AG09309 (cell line): ENCODE measurements at places on chromosomes 11 and 22.

DNA sequence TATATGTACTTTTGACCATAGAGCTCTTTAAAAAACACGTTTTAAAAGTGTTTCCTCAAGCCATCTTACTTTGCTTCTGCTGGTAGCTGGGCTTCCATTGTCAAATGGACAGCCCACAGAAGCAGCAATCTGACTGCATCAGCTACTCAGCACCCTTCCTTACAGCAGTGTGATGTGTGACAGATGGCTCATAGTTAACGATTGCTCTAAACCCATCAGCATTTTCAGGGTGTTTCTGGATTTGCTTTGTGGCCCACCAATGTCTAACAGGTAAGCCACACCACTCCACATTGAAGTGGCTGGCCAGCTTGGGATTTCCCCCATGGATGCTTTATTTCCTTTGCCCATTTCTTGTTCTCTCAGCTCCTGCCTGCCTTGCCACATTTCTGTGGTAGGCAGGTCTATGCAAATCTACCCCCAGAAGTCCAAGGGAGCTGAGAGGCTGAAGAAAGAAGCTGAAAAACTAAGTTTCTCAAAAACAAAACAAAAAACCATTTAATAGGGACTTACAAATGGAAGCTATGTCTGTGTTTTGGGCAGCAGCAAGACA lies 7.3 kb upstream of the FAR1 start:
- DNase-seq = no peak

DNA sequence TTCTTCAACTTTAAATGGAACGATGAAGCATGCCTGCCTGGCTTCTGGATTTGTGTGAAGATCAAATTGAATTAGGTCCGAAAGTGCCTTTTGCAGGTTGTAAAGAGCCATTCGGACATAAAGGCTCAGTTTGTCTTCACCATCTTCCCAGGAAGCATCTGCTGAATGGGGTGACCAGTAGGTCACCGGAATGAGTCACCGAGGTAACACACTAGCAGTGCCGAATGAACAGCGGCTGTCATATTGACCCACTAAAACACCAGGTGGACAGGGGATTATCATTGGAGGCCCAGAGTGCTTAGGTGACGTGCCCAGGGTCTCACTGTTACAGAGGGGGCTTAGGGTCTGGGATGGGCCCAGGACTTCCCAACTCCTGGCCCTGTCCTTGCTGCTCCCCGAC lies 43.1 kb upstream of the MYH9 start:
- DNase-seq = no peak

DNA sequence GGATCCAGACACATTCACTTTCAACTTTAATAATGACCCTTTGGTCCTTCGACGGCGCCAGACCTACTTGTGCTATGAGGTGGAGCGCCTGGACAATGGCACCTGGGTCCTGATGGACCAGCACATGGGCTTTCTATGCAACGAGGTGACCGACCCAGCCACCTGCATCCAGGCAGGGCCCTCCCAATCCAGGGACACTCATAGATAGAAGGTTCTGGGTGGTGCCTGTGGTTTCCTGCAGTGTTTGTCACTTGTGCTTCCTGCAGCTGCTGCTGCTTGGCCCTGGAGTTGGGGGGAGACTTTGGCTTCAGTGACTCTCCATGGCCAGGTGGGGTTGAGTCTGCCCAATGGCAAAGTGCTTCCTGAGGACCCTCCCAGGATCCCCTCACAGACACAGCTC lies 7.3 kb downstream of the APOBEC3B start:
- DNase-seq = no peak

- no peak for DNase-seq
These were observed 7.6 kb upstream of the EXPH5 start for GRCh38 chr11:108601150-108601549.

GRCh38 chr11:29564486-29564885 lies 452.3 kb downstream of the KCNA4 start:
- no peak for DNase-seq

- DNase-seq = no peak
These were observed 19.5 kb upstream of the FLRT1 start for GRCh38 chr11:64015935-64016845.

GRCh38 chr22:32541481-32541880 lies 66.9 kb downstream of the FBXO7 start:
- DNase-seq = no peak

DNA sequence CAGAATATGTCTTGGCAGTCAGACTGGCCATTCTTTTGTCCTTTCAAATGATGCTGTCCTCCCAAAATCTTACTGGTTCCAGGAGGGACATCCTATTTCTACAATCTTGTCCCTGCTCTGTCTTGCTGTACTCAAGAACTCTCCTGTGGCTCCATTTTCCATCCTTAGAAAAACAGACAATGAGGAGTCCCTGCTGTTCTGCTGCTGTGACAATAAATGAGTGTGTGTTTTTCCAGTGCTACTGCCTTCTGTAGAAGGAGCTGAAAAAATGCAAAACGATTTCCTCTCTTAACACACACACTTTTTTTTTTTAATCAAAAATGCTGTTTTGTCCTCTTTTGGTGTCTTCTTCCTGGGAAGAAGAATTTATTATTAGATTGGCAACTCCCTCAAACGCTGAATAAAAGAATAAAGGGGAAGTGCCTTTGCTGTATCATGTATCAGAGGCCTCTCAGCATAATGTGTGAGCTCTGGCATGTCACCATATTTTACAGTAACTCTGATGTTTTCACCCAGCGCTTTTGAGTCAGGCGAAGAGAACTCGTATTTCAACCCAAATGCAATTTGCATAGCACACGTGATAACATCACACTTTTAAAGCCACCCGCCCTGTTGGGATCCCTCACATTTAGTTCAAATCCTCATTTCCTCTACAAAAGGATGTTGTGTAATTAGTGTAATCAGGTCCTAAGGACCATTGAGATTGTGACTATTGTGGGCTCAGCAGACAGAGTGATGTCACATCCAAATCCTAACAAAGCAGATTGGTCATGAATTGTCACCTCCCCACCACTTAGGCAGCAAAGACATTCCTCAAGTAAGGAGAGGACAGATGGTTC lies 496.0 kb upstream of the LARGE1 start:
- DNase-seq = no peak

DNA sequence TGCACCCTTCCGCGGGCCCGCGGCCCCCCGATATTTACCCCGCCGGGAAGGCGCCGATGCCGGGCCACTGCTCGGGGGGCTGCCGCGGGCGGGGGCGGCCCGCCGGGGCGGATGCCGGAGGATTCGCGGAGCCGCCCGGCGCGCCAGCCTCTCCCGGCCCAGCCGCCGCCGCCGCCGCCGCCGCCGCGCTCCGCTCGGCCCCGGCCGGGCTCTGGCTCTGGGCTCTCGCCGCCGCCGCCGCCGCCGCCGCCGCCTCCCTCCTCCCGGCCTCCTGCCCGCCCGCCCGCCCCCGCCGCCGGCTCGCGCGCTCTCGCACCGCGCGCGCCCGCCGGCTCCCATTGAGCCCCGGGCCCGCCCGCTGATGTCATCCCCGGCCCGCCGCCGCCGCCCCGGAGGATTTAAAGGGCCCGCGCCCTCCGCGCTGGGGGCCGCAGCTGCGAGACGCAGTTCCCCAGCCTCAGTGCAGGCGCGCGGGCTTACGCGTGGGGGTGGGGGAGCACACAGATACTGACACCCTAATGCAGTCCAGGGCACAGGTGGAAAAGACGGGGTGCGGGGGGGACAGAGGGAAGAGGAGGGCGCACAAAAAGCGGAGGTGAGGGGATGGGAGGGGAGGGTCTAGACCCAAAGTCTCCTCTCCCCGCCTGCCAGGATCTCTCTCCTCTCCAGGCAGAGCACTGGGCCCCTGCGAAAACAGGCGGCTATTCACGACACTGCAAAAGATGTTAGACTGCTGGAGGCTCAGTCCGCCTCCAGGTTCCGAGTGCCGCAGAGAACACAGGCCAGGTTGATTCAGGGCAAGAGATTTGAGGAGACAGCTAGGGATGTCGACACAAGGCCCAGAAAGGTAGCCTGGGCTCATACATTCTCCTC lies at the start of gene CSNK1E:
TSS of gene CSNK1E (minus strand) at position 312 of the 873 bp plus-strand sequence. CDS start 3,276 bp downstream, outside the sequence.
- no peak for DNase-seq

- no peak for DNase-seq
These were observed 222.5 kb upstream of the KIRREL3 start for GRCh38 chr11:127223026-127223425.

GRCh38 chr11:115085461-115086210 lies 407.3 kb downstream of the NXPE2 start:
- no peak for DNase-seq

- DNase-seq = no peak
These were observed 36.3 kb downstream of the BCR start for GRCh38 chr22:23216461-23217170.

DNA sequence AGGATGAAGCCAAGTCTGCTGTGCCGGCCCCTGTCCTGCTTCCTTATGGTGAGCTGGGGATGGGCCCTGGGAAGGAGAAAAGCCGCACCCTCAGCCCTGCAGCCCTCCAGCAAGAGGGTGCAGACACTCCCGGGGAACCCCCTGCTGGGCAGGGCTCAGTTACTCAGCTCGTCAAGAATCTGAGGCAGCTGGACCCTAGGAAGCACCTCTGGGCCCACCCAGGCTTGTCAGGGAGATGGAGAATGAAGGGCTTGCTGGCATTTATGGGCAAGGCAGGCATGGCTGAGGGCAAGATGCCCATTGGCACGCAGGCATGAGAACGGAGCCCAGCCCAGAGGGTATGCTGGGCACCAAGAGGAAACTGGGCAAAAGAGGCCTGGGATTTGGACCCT lies 12.9 kb downstream of the RELT start:
- DNase-seq = no peak

DNA sequence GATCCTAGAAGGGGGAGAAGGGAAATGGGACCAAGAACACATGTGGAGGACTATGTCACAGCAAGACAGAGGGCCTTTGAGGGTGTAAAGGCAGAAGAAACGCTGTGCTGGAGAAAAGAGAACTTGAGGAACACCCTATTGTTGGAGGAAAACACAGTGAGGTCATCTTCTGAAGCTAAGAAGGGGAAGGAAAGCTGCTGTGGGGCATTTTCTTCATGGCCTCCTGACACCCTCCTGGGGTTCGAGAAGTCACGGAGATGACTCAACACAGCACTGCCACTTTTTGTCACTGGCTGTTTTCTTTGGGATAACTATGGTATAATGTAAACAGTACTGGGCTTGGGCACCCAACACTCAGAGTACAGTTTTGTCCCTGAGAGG lies 492.6 kb upstream of the CADM1 start:
- no peak for DNase-seq

DNA sequence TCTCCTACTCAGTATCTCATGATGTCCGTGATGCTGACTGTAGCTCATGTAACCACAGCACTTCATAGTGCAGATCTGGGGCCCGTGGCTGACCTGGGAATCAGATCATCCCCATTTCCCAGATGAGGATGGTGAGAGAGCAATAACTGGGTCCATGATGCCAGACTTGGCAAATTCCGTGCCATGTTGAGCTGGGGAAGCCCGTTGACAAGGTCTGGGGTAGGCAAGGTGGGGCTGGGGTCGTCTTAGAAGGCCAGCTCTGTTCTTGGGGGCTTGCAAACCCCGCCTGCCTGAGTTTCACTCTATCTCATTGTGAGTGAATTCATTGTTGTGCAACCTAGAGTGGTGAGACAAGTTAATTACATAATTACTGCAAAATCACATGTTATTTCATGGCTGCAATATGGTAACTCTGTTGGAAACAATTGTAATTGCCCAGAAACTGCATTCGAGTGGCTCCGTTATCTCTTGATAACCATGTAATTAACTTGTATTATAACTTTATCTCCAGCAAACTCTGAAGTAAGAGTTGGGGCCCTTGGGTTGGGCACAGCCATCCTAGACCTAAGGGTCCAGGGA lies 41.7 kb downstream of the LMO1 start:
- no peak for DNase-seq

- no peak for DNase-seq
These were observed 21.4 kb downstream of the CD44 start for GRCh38 chr11:35160246-35160824.

GRCh38 chr11:2540223-2540991 lies 95.6 kb downstream of the KCNQ1 start:
- no peak for DNase-seq

DNA sequence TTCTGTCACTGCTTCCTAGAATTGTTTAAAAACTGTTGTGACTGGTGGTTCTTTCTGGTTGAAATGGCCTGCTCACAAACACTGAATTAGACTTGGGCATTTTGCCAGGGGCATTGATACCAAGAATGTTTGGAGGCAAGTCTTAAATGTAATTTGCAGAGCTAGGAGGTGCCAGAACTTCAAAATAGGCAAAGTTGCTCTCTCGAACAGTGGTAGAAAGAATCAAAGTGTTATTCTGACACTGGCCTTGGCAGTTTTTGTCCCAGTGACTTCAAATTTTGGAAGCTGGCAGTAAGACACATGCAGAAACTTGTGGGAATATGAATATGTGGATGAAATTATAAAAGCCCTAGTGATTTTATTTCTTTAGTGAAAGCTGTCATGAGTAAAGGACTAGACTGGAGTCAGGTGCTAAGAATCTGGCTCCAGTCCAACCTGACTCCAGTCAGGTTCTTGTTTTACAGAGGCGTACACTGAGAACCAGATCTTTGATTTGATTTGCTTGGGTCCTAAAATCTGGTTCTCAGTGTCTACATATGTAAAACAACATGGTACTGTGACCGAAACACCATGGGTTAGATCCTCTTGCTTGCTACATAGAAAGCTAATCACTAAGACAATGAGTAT lies 20.9 kb downstream of the SVIP start:
- no peak for DNase-seq

- no peak for DNase-seq
These were observed 19.7 kb downstream of the MPPED2 start for GRCh38 chr11:30566482-30566881.

DNA sequence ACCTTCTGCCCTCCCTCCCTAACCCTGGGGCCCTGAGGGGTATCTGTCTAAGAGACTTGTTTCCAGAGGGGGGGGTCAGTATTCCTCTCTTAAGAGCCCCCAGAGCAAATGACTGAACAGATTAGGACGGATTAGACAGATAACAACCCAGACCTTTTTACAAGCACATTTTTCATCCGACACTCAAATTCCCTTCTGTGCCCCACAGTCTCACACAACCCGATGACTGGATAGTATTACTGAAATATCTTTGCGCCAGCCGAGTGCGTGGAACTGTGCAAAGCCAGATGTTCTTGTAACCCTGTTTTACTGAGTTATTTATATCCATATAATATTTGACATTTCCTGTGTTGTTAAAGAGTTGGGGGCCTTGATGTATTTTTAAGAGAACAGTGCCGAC lies 30.9 kb upstream of the FLI1 start:
- no peak for DNase-seq

GRCh38 chr11:74139151-74139918 lies 31.5 kb downstream of the C2CD3 start:
- no peak for DNase-seq

DNA sequence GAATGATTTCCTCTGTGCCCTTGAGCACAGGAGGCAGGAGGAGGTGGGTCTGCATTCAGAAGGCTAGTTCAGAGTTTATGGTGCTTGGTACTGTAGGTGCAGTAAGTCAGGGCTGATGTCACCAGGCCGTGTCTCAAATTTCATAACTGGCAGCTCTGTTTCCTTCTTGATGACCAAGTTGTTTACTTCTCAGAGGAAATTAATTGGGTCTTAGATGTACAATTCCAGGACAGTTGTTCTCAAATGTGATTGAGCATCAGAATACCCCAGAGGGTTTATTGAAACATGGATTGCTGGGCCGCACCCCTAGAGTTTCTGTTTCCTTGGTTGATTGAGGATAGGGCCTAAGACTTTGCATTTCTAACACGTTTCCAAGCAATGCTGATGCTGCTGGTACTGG lies 6.2 kb downstream of the AMOTL1 start:
- DNase-seq = no peak

- peak; percentile 38 for DNase-seq
These were observed 8.7 kb upstream of the CALCA start for GRCh38 chr11:14980854-14981253.
